ENCODE measurements at places on chromosomes 7 and 10. TPM values are rescaled to one million over a fixed set of nuclear protein-coding genes. Genes with fewer than 3 reads are reported as not detected.

Gene SPDYE3
- total RNA-seq = not detected

DNA sequence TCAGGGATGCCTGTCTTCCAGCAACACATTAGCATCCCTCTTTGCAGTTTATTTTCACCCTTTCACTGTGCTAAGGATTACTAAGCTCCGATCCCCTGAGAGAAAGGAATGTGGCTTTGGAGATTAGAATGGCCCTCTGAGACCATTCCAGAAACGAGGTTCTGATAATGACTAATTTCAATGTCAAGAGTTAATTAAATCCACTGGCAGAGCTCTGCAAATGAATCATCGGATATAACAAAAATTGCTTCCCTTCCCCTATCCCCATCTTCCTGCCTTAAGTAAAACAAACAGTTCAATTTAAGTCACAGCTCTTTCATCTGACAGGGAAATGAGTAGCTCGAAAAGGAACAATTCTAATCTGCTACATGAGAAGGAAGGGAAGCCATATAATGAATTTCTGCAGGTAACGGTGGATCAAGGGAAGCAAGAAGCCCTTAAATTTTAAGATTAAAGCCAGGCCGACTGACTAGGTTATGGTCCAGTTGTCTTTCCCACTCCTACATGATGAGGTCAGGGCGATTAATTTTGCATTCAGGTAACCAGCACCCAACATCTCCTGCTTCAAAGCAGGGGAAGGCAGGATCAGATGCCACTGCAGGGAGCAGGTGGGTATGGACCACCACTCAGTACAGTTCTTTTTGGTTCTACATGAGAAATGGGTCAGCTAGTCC is 50.5 kb downstream of the MALSU1 start:
- DNase-seq = no peak

Gene TRIM50
- not detected for total RNA-seq

DNA sequence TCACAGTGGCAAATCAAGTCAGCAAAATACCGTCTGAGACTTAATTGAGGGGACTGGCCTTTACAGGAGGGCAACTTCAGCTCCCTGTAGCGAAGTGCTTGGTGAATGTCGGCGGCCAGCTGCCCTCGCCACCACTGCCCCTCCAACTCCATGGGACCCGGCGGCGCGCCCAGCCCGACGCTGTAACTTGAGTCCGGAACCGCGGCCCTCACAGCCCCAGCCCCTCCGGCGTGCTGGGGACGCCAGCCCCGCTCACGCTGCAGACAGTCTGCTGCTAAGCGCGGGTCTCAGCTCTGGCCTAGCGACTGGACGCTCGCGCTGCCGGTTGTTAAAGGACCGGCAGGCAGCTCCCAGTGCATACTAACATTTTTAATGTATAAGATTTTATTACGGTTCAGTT is 113.4 kb upstream of the NUPR2 start:
- DNase-seq = no peak

Gene POR
- total RNA-seq = 63.5 TPM

- DNase-seq = no peak
These were observed at the start of gene SLC26A5 for GRCh38 chr7:103446049-103446520. Gene SLC26A5, minus strand, starts transcription at chr7:103446207. Its CDS starts 24,693 bp downstream, at chr7:103421514.

- DNase-seq = no peak
These were observed 9.4 kb upstream of the ANKRD22 start for GRCh38 chr10:88861036-88861435.

Gene PMPCB
- 80.8 TPM for total RNA-seq

Gene UCMA
- not detected for total RNA-seq

GRCh38 chr7:26787701-26788100 is 76.7 kb downstream of the SKAP2 start:
- no peak for DNase-seq

DNA sequence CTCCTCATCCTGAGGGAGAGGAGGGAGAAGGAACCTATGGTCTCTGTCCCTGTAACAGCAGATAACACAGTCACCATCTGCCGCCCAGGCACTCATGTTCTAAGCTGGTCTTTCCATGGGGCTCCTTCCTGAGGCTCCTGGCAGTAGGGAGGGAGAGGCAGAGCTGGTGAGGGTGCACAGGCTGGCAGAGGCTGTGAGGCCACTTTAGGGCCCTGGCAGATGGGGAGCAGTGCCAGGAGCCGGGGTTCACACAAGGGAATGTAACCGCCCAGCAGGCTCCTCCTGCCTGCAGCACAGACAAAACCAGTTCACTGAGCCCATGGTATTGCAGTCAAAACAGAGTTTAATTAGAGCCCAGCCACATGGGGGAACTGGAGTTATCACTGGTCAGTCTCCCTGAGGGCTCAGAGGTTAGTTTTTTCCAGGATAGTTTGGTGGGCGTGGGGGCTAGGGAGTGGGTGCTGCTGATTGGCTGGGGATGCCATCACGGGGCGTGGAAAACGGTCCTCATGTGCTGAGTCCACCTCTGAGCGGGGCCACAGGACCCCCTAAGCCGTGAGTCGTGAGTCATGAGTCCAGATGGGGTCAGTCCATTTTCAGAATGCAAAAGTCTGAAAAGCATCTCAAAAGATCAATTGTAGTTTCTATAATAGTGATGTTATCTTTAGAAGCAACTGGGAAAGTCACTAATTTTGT is 499.3 kb upstream of the FOXK1 start:
- no peak for DNase-seq

- no peak for DNase-seq
These were observed 171.2 kb downstream of the ARHGAP21 start for GRCh38 chr10:24552346-24553016.

- no peak for DNase-seq
These were observed 1.3 kb upstream of the PIP start for GRCh38 chr7:143130541-143130940.

GRCh38 chr7:1357601-1358271 is 101.5 kb downstream of the MICALL2 start:
- DNase-seq = no peak

Data from activated B cell treated with CpG ODN at 0.5 μM for 24 hours (primary cell).